ENCODE measurements at places on chromosomes 11 and 22.

DNA sequence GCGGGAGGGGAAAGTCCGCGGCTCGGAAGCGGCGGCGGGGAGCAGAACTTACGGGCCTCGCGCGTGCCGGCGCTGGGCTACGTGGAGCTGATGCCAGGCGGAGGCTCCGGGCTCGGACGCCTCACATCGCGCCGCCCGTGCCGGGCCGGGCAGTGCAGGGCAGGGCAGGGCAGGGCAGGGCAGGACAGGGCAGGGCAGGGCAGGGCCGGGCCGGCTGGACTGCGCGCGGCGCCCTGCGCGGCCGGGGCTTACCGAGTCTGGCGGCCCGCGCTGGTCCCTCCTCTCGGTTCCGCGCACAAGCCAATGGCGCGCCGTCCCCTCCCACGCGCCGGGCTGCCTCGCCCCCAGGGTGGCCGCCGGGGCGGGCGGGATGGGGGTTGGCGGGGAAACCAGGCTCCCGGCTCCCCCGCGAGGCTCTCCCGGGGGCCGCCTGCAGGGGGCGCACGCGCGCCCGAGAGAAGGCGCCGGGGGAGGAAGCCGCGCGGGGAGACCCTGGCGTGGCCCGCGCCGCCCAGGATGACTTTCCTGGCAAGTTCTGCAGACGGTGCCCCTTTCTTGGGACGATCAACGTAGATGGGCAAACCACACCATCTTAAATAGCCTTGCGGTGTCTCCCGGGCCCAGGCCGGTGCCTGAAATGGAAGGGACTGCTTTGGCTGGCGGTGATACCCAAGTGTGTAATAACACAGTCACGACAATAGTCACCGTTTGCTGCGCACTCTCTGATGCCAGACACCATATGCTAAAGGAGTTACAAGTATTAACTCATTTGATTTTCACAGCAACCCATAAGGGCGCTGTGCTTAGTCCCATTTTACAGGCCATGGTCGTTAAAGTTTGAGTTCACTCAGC lies at the start of gene TP53I11:
TSS of gene TP53I11 (minus strand) at position 259 of the 852 bp plus-strand sequence. CDS start 12,548 bp downstream, outside the sequence.
- no peak for DNase-seq

DNA sequence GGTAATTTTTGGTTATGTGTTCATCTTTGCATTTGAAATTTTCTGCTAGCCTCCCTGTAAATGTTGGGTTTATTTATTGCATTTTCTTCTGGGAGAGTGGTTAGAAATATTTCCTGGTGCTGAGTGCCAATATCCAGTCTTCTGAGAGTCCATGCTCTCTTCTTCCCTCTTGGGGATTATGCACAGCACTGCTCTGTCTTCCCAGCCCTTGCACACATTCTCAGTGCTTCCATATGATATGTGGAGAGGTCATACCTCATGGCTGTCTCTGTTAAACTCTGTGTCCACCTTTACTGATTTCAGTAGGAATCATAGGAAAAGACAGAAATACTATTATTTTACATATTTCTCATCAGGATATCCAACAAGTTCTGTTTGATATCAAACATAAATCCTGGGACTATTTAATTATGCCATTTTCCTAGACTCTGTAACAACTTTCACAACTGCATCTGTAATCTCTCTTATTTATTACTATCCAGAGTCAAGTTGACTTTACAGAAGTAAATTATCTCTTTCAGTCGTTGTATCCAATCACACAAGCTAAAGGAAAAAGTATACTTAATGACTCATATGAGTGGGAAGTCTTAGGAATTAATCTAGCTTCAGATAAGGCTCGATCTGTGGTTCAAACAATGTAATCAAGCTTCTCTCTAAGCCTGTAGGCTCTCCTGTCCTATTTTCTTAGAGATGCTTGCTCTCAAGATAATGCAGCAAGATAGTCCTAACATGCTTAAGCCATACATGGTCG lies 2.7 kb upstream of the NXPE1 start:
- DNase-seq = no peak

GRCh38 chr11:58762284-58763119 lies 30.8 kb upstream of the GLYAT start:
- DNase-seq = no peak

GRCh38 chr11:120586072-120586471 lies 74.5 kb downstream of the GRIK4 start:
- no peak for DNase-seq

GRCh38 chr11:2108675-2109491 lies 30.3 kb downstream of the IGF2 start:
- DNase-seq = no peak

DNA sequence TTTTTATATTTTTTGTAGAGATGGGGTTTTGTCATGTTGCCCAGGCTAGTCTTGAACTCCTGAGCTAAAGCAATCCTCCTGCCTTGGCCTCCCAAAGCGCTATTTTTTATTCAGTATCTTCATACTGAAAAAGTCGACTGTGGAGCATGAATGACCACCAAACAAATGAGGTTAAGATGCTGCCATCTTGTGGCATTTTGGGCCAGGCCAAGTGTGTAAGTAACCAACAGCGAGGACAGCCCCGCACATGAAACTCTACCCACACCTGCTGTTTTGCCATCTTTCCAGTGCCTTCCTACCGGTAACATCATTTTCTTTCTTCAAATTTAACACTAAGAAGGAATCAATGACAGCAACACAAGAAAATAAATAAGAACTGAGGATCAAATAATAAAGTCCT lies 32.2 kb upstream of the AQP11 start:
- peak; percentile 18 for DNase-seq
